ENCODE measurements at places on chromosomes 2 and 18.

DNA sequence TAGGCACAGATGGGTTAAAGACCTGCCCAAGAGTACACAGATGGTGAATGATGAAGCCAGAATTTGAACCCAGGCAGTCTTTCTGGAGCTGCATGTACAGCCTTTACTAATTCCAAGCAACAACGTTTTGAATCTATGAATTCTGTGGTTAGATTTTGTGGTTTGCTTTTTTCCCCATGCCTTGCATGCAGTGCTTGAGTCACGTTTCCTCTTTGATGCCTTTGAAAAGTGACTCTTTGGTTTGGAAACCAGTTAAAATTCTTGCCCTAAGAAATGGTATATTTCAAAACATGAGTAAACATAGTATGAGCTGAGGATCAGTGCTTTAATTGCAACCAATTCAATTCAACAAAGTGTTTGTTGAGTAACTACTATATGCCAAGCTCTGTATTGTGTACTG is 48.2 kb upstream of the PPM1B start:
- no peak for DNase-seq

GRCh38 chr2:163324677-163325076 is 411.1 kb downstream of the FIGN start:
- DNase-seq, result no peak

GRCh38 chr2:192390401-192390800 is 195.7 kb upstream of the TMEFF2 start:
- DNase-seq, result no peak

DNA sequence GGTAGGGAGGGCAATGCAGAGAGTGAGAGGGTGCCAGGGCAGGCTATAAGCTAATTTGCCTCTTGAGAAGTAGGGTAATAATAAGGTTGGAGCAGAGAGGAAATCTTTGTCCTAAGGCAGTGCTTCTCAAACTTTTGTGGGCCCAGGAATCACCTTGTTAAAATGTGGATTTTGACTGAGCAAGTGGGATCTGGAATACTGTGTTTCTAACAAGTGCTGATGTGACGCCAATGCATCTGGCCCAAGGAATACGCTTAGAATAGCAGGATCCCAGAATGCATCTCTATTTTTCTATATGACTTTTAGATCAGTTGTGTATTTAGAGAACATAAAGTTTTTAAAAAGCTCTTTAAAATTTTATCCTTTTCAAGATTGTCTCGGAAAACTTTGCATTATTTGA is 29.7 kb upstream of the GTF2A1L start:
- DNase-seq, result no peak

GRCh38 chr2:71306762-71307161 is 24.8 kb upstream of the ZNF638 start:
- DNase-seq, result no peak

GRCh38 chr2:176516051-176516602 is 246.9 kb downstream of the MTX2 start:
- no peak for DNase-seq

GRCh38 chr2:11996618-11997017 is 250.2 kb downstream of the LPIN1 start:
- no peak for DNase-seq

- DNase-seq, result no peak
Measured at GRCh38 chr2:152440049-152440448, 105.1 kb downstream of the FMNL2 start.

- DNase-seq, result no peak
Measured at GRCh38 chr2:2664989-2665833, 334.1 kb upstream of the MYT1L start.

DNA sequence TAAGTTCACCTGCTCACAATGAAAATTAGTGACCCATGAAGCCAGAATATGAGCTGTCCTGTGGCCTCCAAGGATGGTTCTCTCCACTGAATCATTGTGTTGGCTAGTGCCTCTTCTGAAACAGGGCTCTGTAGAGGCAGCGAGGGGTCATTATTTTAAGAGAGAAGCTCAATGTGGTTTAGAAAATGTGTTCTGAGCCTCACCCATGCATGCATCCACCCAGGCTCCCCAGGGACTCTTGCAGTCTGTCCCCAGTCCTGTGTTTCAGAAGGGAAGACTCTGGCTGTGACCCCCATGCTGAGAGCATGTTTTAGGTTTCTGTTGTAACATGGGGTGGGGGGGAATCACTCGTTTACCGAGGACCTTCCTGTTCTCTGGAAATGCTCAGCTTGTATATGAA is 135.2 kb downstream of the RNF144A start:
- no peak for DNase-seq

DNA sequence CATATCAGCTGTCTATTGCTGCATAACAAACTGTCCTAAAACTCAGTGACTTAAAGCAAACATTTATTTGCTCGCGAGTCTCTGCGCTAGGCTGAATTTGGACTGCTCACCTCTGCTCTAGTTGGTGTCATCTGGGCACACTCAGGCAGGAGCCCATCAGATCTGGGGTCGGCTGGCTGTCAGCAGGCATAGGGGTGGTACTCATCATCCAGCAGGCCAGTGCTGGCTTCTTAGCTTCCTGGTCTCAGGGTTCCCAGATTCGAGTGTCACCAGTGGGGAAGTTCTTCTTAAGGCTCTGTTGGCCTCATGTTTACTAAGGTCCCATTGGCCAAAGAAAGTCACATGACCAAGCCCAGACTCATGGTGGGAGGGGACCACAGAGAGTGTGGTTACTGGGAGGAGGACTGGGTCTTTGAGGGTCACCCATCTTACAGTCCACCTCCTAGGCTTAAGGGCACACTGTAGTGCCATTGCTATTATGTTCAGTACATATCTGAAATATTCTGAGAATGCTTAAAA is 71.6 kb upstream of the ATG16L1 start:
- no peak for DNase-seq

DNA sequence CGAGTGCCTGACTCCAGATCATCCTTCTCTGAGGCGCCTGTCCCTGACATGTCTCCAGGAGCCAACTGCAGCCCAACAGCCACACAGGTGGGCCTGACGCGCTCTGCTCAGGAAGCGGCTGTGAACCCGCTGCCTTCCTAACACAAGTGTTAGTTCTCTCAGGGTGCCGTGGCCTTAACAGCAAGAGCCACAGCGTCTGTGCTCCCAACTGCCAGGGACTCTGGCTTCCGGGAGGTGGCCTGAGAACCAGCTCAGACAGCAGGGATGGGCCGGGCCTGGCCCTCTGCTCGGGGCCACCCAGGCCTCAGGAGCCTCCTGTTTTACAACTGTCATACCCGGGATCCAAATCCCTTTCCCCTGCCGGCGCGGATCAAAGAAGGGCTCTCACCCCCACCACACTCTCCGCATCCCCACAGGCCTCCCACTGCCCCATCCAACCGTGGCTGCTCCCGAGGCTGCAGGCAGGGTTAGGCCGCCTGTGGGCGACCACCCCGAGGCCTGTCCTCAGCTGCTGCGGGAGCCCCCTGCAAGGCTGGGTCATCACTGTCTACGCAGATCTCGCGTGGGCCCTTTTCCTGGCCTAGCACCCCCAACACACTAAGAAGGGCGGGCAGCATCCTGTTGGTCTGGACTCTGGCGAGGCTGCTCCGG is 114.2 kb upstream of the ZNF236 start:
- DNase-seq, result no peak

GRCh38 chr18:48896875-48897511 is 53.8 kb downstream of the SMAD7 start:
- DNase-seq, result no peak

- DNase-seq, result no peak
Measured at GRCh38 chr2:240983361-240983995, 14.9 kb upstream of the SNED1 start.

- DNase-seq, result no peak
Measured at GRCh38 chr2:66985906-66986305, 411.2 kb upstream of the ETAA1 start.

GRCh38 chr2:168997794-168998193 is 33.3 kb downstream of the ABCB11 start:
- no peak for DNase-seq

DNA sequence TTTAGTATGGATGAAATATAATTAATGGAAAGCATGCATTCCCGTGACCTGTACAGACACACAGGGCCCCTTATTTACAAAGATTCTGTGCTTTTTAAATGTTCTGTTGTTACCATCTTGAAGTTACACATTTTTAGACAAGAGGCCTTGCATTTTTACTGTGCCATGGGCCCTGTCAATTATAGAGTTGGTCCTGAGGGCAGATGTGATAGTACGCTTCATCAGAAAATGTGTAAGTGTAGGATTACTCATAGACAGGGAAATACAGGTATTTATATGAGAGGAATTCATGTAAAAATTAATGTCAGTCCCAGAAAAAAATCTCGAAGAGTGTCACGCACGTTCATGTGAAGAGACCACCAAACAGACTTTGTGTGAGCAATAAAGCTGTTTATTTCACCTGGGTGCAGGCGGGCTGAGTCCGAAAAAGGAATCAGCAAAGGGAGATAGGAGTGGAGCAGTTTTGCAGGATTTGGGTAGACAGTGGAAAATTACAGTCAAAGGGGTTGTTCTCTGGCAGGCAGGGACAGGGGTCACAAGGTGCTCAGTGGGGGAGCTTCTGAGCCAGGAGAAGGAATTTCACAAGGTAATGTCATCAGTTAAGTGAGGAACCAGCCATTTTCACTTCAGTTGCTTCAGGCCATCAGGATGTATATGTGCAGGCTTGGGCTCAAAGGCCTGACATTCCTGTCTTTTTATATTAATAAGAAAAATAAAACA is 12.2 kb upstream of the ALPK2 start:
- DNase-seq, result no peak

DNA sequence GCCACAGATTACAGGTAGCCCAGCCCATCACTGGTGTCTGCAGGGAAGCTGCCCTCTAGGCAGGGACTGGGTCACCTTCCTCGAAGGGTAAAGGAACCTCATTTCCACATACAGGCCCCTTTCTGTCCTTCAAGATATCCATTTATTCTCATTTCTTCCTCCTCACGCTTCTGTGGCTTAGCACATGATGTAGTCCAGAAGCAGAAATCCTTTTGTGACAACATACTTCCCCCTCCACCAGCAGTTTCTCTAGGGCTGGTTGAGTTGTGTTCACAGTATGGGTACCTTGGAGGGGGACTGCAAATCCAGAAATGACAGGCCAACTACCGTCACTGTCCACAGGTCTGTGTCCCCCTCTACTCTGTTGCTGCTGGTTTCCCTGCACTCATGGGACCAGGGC is 364.9 kb downstream of the ANAPC1 start:
- no peak for DNase-seq

DNA sequence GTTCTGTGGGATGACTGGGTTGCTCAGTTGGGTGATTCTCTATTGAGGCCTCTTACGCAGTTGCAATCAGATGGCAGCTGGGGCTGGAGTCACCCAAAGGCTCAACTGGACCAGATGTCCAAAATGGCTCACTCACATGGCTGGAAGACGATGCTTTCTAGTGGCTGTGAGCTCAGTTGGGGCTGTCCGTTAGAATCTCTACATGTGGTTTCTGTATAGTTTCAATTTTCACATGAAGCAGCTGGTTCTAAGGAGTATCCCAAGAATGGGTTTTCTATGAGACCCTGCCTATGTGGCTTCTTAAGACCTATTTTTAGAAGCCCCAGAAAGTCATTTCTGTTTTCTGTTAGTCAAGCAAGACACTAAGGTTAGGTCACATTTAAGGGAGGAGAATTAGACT is 4.4 kb downstream of the XRCC5 start:
- no peak for DNase-seq

- no peak for DNase-seq
Measured at GRCh38 chr2:102033031-102033749, 41.4 kb downstream of the IL1R2 start.

DNA sequence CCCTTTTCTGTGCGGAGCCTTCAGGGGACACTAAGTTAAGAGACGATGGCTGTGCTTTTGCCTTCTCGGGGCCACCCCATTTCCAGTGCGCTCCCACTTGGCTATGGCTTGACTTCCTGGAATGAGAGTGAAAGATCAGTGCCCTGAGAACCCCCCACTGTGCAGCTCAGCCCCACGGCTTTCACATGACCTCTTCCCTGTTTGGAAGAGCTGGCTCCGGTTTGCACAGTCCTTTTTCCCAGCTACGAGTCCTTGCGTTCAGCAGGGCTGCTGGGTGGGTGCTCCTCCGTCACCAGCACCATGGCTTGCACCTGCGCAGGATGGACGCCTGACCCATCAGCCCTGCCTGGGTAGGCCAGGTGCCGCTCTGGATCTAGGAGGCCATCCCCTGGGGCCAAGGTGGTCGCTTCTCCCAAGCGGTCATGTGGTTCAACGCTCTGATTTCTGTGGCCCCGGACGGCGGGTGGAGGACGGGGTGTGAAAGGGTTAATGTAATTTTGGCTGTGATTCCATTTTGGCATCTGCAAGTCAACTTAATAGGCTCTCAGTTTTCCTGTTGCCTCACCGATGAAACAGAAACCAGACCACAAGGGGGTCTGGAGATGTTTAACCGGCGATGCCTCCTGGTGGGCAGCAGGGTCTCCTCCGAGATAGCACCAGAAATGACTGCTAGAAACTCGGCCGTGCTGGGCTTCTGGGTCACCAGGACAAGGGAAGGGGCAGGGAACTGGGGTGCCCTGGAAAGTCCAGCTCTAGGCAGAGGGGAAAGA is 113.1 kb upstream of the HAAO start:
- DNase-seq, result no peak

DNA sequence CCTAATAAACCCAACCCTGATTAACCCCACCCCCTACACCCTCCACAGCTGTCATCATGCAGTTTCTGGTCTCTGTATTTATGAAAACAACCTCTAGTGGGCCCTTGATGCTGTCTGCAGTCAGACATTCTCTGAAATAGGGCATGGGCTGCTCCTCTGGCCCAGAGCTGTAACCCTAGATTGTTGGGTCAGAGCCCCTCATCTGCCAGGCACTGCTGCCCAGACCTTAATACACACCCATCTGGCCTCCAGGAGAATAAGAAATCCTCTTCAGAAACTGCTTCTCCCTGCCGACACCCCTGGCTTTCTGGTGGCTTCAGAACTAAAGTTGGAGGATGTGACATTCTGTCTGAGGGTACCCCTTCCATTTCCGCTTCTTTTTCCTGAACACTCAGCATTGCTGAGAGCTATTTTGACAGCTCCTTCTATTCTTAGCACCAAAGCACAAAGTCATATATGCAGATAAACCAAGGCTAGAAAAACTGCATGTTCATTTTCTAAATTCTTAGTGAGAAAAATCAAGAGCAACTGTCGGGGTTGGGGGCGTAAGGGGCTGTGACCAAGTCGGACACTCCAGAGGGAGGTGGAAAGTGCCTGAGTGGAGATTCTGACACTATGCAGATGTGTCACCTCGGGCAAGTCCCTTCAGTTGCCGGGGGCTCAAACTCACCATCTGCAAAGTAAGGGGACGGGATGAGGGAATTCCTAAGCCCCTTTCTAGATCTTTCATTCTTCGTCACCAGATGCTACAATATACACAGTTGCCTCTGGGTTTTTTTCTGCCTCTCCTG is 28.7 kb downstream of the SRSF7 start:
- no peak for DNase-seq
